Smooth muscle cell of the umbilical artery (primary cell): ENCODE measurements at places on chromosomes 7 and 10. TPM values are rescaled to one million over a fixed set of nuclear protein-coding genes. Genes with fewer than 3 reads are reported as not detected.

Gene MINDY3
- total RNA-seq: 36.2 and 36.5 TPM in 2 replicates

Gene OR2A5
- not detected in 2 replicates for total RNA-seq

Gene PLXNA4
- total RNA-seq: 2.4 and 6.5 TPM in 2 replicates

Gene VPS37D
- 3.0 and 5.9 TPM in 2 replicates for total RNA-seq

Gene HOXA13
- 6.8 and 10.0 TPM in 2 replicates for total RNA-seq

Gene ADAM8
- 1.2 and 4.3 TPM in 2 replicates for total RNA-seq

Gene ANK3
- total RNA-seq: 14.3 and 27.5 TPM in 2 replicates

Gene CRYGN
- total RNA-seq: not detected in 2 replicates

Gene MKX
- total RNA-seq: 0.23 and 2.7 TPM in 2 replicates

Gene NPSR1
- total RNA-seq: not detected in 2 replicates

Gene SLC26A3
- total RNA-seq: not detected in 2 replicates

Gene GPR158
- under 0.01 and 0.05 TPM in 2 replicates for total RNA-seq

Gene SRRM3
- total RNA-seq: 0.30 TPM in 1 of 2 replicates, not detected in the other

Gene ELOVL3
- total RNA-seq: 0.42 and 2.4 TPM in 2 replicates

Gene GPR15LG
- total RNA-seq: not detected in 2 replicates

Gene NODAL
- total RNA-seq: not detected in 2 replicates

Gene ATOH7
- not detected in 2 replicates for total RNA-seq

Gene TMEM139
- not detected in 2 replicates for total RNA-seq

Gene DLG5
- total RNA-seq: 26.4 and 50.8 TPM in 2 replicates
